ENCODE measurements at places on chromosomes 2 and 18.

DNA sequence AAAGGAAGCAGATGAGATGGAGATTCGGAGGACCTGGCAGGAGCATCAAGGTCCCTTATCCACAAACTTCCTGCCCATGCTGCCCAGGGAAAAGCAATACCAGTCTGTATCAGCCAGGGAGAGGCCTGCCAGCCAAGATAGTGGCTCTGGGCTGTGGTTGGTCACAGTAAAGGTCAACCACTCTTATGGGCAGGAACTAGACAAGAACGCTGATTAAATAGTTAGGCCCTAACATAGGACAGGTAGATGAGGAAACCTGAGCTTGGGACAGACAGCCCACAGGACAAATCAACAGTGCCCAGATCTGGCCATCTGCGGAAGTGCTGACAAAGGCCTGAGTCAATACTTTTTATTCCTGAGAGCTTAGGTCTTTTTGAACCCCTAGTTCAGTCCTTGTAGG, 10.7 kb downstream of the PSTPIP2 start:
- DNase-seq: no peak

- no peak for DNase-seq
Observed at GRCh38 chr18:46719388-46719787, 37.5 kb downstream of the ST8SIA5 start.

GRCh38 chr18:30527226-30527625, 515.3 kb downstream of the DSC3 start:
- no peak for DNase-seq

GRCh38 chr2:231000211-231000904, 4.4 kb downstream of the SPATA3 start:
- DNase-seq: no peak

Data from effector CD4-positive, alpha-beta T cell (primary cell).